ENCODE measurements at places on chromosomes 2 and 18. TPM values are rescaled to one million over a fixed set of nuclear protein-coding genes. Genes with fewer than 3 reads are reported as not detected.

CRIM1 gene
- 5.2 TPM for total RNA-seq

SLC11A1 gene
- 399 TPM for total RNA-seq

DNA sequence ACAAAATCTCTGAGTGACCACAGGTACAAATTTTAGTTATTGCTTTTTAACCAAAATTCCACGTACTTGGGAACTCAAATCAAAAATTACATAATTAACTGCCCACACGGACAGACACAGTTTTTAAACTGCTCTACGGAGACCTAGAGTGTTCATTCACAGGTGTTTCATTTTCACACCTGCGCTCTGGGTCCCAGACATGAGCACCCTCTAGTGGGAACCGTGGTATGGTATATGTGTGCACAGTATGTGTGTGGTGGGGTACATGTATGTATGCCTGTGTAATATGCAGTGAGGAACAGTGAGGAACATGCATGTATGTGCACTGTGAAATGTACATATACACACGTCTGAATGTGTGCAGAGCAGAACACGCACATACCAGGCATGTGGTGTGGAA, 65.0 kb downstream of the PPP4R1 start:
- no peak for DNase-seq

DNA sequence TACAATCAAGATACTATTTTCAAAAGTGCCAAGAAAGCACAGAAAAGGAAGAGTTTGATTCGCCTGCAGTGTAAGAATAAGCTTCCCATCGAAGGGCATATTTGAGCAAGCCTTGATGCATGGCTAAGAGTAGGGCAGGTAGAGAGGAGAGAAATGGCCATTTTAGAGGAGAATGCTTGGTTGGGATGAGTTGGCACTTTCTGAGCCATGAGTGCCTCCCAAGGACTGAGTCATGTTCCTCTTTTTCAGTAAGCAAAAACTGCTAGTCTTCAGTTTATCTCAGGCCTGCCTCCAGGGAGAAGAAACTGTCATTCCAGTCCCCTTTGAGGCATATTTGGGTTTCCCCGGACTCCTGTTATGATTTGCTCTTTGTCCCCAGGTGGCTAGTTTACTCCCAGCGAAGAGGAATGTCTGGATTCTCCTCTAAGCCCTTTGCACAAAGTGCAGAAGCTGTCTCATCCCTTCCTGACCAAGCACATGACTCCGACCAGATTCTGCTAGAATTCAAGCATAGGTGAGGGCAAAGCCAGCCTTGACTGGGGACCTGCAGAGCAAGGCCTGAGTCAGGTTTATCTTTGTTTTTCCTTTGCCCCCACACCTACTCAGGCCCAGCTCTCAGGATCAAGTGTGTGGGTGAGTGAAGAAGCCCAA, 115.2 kb downstream of the TTC32 start:
- no peak for DNase-seq

All from naive thymus-derived CD4-positive, alpha-beta T cell (primary cell).